ENCODE measurements at places on chromosomes 2 and 18.

DNA sequence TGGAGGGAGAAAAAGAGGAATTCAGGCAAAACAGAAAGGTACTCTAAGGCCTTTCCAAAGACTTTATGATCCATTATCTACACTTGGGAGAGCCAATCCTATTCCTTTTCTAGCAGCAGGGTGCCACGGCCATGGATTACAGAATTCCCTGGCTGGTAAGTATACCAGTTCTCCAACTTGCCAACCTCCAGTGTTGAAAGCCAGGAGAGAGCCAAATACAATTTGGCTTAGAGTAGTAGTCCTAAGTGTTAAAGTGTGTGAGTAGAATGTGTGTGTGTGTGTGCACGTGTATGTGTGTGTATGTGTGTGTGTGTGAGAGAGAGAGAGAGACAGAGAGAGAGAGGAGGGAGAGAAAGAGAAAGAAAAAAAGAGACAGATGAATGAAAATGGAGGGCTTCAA lies 43.3 kb downstream of the WDPCP start:
- no peak for DNase-seq

GRCh38 chr2:142033393-142033792 lies 97.4 kb downstream of the LRP1B start:
- DNase-seq = no peak

- no peak for DNase-seq
Observed at GRCh38 chr2:172900871-172901270, 165.2 kb downstream of the RAPGEF4 start.

- DNase-seq = peak; percentile 78
Observed at GRCh38 chr2:230798769-230799399, 65.9 kb upstream of the ITM2C start.

DNA sequence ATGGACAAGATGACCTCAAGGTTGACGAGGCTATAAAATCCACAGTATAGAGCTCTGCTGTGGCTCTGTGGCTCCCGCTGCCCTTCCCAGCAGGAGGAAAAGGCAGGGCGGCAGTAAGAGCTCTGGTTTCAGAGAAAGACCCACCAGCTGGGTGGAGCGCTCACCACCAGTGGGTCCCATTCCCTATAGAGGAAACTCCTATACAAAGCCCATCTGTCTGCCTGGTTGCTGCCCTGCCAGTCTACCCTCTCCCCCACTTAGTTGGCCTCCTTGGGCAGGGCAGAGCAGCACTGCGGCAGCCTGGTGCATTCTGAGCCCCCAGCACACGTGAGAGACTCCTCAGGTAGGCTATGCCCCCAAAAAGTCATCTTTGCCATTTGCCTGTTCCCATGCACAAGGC lies 26.5 kb downstream of the TNS1 start:
- DNase-seq = no peak

DNA sequence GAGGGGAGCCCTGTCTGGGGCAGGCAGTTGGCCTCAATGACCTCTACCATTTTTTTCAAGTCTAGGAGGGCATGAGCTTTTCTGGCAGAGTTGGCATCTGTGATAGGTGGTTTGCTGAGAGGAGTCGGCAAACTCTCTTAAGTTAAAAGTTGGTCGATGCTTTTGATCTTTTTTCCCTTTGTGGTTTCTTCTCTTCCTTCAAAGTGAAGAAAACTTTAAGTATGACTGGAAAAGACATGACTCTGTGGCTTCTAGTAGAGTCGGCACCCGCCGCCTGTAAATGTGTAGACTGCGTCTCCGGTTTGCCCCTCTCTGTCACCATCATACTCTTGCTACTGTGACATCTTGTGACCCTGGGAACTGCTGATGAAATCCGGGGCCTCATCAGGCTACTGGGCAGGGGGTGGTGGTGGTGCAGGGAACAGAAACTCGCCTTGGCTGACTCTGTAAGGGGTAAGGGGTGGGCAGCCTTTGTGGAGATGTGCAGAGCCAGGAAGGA lies 21.1 kb downstream of the INPP5D start:
- DNase-seq = no peak

DNA sequence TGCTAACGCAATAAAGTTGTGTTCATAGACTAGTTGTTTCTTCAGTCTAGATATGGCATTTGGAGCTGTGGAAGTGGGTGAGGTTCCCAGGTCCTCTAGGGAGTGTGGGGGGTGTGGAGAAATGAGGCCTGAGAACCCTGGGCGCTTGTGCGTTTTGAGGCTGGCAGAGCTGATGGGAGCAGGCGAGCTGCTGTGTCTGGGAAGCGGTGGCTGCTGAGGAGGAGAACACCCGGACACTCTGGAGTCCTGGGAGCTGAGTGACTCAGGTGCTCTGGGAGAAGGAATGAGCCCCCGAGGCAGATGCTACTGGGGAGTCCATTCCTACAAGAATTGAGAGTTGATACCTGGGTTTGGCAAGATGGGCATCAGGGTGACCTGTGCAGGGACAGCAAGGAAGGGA lies 67.5 kb downstream of the LPIN1 start:
- DNase-seq = no peak

- DNase-seq = no peak
Observed at GRCh38 chr2:176552501-176553135, 283.4 kb downstream of the MTX2 start.

- peak; percentile 76 for DNase-seq
Observed at GRCh38 chr2:98569197-98569793, 39.0 kb downstream of the COA5 start.

GRCh38 chr2:223306371-223306770 lies 254.4 kb downstream of the KCNE4 start:
- DNase-seq = no peak

GRCh38 chr18:61582202-61582710 lies 249.0 kb downstream of the CDH20 start:
- no peak for DNase-seq

DNA sequence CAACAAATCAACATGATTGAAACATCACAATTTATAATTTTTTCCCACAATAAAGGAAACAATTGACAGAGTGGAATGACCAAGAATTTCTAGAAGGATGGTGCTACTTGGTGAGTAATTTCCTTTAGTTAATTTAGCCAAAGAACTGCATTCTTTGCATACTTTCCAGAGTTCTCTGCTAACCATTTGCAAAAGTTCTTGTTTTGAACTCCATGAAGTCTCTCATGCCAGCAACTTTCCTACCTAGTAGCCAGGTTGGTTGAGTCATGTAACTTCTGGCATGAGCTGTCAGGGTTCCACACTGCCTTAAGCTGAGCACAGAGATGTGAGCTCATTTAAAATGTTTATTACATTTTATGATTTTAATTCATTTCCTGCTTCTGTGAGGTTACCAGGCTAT lies 539.6 kb downstream of the PID1 start:
- DNase-seq = no peak

GRCh38 chr2:197081294-197081693 lies 154.8 kb upstream of the PGAP1 start:
- no peak for DNase-seq

DNA sequence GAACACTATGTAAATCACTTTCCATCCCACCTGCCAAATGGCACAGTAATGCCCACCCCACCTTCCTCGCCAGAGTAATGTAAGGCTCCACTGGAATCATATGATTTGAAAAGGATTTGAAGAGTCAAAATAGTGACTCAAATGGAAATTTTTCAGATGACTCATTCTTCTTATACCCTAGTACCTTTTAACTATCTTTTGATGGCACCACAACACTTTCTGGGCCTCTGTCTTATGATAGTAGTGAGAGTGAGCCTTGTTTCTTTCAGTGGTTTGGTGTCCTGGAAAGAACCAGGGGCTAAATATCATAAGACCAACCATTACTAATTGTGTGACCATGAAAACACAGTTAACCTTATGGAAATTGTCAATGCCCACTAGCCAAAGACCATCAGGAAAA lies 235.4 kb upstream of the SLC14A2 start:
- DNase-seq = no peak

DNA sequence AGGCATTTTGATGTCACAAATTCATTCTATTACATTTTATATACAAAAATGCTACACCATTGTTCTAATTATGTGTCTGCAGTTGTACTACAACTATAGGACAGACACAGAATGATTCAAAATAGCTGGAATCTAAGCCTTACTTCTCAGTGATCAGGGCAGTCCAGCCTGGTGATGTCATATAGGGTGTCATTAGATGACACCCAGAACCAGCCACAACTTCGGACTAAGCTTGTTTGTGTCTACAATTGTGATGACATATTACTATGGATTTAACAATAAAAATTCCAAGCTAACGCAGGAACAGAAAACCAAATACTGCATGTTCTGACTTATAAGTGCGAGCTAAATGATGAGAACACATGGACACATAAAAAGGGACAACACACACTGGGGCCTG lies 31.0 kb downstream of the M1AP start:
- no peak for DNase-seq

DNA sequence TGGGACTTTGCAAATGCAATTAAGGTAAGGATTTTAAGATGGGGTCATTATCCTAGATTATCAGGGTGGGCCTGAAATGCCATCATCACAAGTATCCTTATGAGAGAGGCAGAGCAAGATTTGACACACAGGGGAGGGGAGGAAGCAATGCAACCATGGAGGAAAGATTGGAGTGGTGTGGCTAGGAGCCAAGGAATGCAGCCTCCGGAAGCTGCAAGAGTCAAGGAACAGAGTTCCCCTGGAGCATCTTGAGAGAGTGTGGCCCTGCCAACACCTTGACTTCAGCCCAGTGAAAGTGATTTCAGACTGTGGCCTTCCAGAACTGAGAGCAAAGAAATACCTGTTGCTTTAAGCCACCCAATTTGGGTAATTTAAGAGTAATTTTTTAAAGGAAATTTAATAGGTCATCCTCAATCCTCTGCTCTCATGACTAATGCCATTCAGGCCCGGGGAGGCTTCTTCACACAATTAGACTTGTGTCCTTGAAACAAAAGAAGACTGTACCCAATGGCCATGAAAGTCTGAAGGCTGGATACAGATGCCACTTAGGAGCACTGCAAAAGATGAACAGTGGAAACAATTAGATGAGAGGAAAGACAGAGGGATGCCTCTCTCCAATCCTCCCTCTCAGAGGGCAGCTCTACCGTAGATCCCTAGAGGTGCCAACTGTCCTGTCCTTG lies 250.3 kb upstream of the ID2 start:
- DNase-seq = no peak

DNA sequence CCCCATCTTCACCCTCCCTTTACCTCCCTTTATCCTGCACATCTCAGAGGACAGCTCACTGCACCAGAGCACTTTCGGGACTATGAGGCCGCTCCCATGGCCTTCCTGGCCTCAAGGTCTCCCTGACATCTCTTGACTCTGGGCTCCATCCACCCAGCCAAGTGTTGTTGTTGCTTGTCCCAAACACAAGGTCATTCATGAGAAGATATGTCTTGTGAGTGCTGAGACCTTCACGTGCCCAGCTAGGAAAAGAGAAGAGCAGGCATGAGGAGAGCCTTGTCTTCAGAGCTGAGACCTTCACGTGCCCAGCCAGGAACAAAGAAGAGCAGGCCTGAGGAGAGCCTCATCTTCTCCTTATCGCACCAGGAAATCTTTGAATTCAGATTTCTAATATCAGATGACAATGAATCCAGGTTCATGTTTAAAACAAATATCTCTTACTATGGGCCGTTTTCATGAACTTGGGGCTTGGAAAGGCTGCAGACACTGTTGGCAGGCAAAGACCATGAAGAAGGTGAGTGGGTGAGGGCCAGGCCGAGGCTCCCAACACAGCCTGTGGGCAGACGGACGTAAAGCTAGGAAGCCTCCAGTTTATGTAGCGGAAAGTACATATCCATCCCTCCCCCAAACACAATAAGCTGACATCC lies 256.1 kb downstream of the NDUFA10 start:
- no peak for DNase-seq

GRCh38 chr2:96336873-96337272 lies 1.3 kb downstream of the NCAPH start:
- peak; percentile 46 for DNase-seq

DNA sequence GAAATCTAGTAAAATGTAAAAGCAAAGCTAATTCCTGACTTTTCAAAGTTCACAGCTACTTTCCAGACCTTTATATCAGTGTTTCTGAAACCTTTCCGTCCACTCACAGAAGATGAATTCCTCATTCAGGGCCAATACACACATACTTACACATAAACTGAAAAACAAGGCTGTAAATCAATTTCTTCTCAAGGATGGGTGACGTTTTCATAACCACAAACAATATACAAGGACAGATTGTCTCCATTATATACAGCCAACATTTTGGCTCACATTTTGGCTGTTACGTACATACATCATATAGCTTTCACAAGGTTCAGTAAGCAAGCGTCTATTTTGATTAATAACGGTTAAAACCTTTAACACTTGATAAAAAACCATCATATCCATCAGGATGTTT lies 1.4 kb downstream of the RPRD1A start:
- DNase-seq = peak; percentile 27

- DNase-seq = no peak
Observed at GRCh38 chr2:50397992-50398765, 633.8 kb downstream of the NRXN1 start.

DNA sequence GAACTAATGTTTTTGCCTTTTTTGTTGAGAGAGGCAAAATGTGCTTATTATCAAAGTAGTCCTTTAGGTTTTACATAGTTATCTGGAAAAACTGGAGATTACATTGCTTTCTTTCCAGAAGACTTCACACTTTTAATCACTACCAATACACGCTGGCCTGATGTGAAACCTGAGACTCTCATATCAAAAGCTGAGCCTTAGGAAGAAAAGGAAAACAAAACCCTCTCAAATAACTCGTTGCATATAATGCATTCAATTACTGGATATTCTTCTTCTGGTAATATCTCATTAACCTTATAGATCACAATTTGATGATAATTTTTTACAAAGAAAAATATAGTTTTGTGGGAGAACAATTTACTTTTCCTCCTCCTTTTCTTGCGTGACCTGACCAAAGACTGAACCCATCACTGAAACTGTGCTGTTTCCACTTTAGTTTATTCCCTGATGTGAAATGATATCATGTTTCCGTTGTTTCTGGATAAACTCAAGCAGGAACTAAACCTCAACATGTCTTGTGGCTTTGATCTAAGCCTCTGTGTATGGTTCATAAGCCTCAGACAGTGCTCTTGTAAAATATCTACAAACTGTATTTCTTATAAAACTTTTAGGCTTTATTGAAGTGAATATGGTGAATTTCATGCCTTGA lies 332.4 kb downstream of the GULP1 start:
- no peak for DNase-seq

DNA sequence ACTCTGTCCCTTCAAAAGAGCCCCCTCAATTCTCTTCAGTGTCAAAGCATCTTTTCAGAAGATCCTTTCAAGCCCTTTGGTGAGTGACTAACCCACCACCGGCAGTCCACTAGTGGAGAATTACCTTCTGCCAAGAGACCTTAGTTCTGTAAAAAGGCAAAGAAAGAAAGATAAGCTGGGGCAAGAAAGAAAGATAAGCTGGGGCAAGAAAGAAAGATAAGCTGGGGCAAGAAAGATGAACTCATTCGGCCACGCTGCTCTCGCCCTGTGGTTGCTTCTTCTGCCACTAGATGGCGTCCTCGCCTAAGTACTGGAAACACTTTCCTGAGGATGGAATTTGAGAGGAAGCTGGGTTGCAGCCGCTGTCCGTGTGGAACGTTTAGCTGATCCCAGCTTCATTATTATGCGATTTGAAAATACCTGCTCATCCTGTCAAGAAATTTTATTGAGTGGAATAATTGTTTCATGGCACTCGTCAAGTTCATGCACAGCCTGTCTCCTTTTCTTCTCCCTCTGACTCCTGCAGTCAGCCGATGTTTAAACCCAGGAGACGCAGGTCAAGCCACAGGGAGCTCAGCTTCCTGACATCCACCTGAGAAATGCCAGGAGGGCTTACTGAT lies 17.3 kb upstream of the ANXA4 start:
- DNase-seq = peak; percentile 85
